Muscle of leg (tissue), 16 donors: ENCODE measurements at places on chromosomes 7 and 10. TPM values are rescaled to one million over a fixed set of nuclear protein-coding genes. Genes with fewer than 3 reads are reported as not detected.

The SFTPA1 gene
- total RNA-seq = not detected

The PLEKHS1 gene
- total RNA-seq = 0.04 TPM

The HABP2 gene
- total RNA-seq = 0.04 TPM

The FAM20C gene
- total RNA-seq = 24.0 TPM

The PKD1L1 gene
- total RNA-seq = 0.49 TPM

The GDF2 gene
- not detected for total RNA-seq

The CC2D2B gene
- total RNA-seq = 0.58 TPM

The ZMIZ2 gene
- total RNA-seq = 10.9 TPM

The RPEL1 gene
- total RNA-seq = not detected

The TMEM270 gene
- not detected for total RNA-seq

The FRAT1 gene
- 1.2 TPM for total RNA-seq

The UCMA gene
- 2.6 TPM for total RNA-seq

The LRRC72 gene
- total RNA-seq = not detected

The PDCD11 gene
- total RNA-seq = 26.6 TPM

The VIPR2 gene
- total RNA-seq = 8.5 TPM

The MYL10 gene
- total RNA-seq = 14.8 TPM

The TMEM139 gene
- 0.40 TPM for total RNA-seq

The STRIP2 gene
- total RNA-seq = 5.2 TPM

The LRMDA gene
- total RNA-seq = 7.9 TPM

The FAM221A gene
- 1.9 TPM for total RNA-seq

The GSTO2 gene
- 0.89 TPM for total RNA-seq

The ZNF680 gene
- 14.1 TPM for total RNA-seq

The OR6V1 gene
- total RNA-seq = not detected

The ZNRF2 gene
- 8.9 TPM for total RNA-seq

The GAD2 gene
- 0.09 TPM for total RNA-seq

The CCL24 gene
- total RNA-seq = 0.13 TPM

The LIPA gene
- 30.1 TPM for total RNA-seq

The TAC1 gene
- total RNA-seq = 2.0 TPM

The NKX6-2 gene
- not detected for total RNA-seq

The HPS6 gene
- total RNA-seq = 10.1 TPM

The RNF148 gene
- total RNA-seq = 0.44 TPM
